ENCODE measurements at places on chromosomes 4 and X. TPM values are rescaled to one million over a fixed set of nuclear protein-coding genes. Genes with fewer than 3 reads are reported as not detected.

GRCh38 chr4:188279184-188279583 is 139.9 kb downstream of the TRIML1 start:
- DNase-seq, result no peak

DNA sequence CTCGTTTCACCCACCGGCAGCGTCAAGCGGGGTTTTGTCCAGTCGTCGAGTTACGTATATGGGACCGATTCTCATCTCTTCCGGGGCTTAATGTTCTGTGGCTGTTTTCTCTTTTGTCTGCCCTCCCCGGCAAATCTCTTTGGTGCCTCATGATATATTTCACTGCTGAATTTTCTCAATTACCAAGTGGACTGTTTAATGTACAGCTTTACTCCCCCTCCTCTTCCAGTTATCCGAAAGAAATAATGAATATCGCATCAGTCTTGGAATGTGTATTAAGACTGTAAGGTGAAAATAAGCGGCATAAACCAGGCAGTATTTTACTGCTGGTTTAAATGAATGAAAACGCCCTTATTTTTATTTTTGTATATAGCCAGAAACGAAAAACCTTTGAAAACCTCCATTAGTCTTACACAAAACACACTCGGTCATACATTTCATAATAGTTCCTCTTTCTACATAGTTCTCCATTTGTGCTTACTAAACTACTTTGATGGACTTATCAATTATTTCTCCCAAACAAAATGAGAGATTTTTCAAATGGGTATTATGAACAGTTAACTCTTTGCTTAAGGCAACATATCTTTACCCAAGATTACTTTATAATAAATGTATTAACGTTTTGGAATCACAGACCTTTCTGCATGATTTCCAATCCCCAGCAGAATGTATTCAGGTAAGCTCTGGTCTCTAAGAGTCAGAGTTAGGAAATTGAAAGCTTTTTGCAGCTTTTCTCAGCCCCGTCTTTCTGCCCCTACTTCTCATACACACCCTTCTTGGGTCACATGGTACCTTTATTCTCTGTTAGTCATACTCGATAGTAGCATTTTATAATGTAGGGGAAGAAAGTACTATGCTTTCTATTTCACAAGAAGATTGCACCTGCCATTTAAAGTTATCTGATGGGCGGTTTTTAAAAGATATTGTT is 979 bp downstream of the RP2 start:
- DNase-seq, result peak; percentile 17

DNA sequence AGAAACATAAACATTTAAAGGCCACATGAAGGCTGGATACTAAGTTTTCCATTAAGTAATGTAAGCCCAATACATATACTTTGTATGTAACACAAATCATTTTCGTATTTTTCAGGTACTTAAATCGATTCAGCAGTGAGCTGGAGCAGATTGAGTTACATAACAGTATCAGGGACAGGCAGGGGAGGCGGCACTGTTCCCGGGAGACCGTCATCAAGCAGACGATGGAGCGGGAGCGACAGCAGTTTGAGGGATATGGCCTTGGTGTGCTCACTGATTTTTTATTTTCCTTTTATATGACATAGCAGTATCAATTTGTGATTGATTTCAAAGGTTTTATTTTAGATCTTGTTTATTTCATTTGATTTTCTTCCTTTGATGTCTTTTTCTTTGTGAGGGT is 20.7 kb downstream of the TMA16 start:
- DNase-seq, result no peak

Gene CLCN4
- total RNA-seq, result not detected

Gene DUSP9
- total RNA-seq, result not detected

DNA sequence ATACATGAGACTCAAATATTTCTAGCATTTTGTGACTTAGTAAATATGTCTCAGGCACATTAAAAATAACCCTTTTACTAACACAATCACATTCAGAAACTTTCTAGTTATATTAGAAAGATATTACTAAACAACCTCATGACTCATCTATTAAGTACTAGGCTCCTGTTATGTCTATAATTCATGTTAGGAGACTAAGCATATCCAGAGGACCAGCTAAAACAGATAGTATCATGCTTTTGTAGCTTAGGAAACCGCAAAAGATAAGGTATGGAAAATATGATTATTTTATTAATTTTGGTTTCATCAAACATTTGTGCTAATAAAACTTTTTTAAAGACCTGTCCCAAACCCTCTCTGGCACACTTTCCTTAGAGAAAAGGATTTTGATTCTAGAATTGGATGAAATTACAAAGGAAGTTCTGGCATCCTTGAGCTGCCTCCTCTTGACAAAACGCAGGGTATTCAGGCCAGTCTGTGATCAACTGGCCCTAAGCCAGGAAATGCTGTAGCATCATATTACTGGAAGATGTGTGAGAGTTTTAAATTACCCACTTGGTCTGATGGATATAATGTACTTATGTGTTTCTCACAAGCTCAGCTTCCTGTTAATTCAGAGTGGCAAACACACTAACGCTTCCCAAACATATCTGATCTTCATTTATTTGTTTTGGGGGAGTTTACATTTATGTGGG is 60.4 kb downstream of the NRK start:
- DNase-seq, result no peak

GRCh38 chr4:122243785-122244184 is 91.7 kb downstream of the BLTP1 start:
- DNase-seq, result no peak

- no peak for DNase-seq
Measured at GRCh38 chr4:159038536-159038935, 64.3 kb upstream of the RAPGEF2 start.

Gene UCP1
- total RNA-seq, result not detected
